ENCODE measurements at places on chromosomes 5 and 9.

DNA sequence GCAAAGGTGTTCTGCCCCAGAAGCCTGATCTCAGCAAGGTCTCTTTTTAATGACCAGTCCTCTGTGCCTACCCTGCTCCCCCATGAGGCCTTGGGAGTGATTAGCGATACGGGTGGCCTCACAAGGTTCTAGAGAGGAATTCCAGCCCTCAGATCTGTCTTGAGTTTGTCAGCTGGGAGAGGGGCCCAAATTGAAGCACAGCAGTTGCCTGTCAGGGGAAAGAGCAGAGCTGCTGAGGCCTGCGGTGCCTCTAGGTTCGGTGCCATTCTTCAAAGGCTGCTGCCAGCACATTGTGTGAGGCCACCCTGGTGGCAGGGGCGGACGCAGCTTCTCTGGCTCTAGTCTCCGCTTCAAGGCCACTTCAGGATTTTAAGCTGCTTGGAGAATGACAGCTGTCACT, 85.7 kb upstream of the GRIA1 start:
- DNase-seq = no peak

DNA sequence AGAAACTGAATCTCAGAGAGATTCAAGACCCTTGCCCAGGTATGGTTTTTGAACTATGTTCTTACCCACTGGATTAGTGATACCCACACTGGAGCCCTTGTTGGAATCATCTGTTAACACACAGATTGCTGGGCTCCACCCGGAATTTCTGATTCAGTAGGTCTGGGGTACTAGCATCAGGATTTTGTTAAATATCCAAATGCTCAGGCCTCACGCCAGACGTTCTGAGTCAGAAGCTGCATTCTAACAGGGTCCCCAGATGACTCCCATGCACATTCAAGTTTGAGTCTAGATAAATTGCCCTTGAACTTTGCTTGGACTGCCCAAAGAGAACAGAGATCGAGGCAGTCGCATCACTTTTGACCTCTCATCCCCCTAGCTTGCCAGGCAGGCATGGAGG, 182.0 kb upstream of the WWC1 start:
- no peak for DNase-seq

DNA sequence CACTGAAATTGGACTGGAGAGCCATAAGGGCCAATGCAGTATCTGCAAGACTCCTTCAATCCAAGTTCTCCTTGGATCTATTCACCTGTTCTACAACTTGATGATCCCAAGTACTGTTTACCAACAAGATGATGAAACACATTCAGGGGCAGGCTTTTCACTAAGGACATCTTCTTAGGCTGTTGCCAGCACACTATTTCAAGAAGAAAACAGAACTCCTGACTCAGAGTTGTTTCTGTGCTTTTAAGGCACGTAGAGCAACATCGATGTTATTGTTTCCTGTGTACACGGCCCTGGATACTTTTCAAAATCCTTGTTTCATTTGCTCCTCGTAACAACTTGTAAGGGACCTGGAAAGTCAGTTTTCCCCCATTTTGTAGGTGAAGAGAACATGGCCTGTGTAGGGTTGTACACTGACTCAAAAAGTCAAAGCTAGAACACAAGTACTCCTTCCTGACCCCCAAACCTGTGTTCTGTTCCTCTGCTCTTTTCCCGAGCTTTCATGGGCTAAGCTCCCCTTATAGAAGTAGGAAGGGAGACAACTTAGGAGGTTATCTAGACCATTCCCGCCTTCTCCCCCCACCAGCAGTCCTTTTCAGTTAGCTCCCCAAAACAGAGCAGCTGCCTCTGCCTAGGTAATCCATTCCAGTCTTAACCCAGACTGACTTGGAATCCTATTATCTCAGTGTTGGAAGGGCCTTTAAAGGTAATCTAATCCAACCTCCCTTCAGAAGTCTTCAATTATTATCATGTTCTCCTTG, 5.2 kb upstream of the MGAT1 start:
- DNase-seq = no peak

GRCh38 chr5:140554454-140554853, 2.8 kb downstream of the SRA1 start:
- no peak for DNase-seq

DNA sequence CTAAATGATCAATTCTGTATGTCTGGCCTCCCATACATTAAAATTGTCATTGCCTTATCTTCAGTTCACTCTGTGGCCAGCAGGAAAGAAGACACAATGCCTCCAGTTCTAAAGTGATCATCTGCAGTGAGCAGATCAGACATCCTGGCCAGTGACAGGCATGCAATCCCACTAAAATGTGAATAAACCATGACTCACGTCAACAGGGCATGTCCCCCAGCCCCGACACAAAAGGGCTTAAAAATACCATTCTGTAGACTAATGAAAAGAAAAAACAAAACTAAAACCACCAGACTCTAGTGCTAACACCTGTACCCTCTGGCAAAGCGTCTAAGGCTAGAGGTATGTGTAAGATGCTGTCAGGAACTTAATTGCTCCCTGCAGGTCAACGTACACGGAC, 38.5 kb downstream of the DDX31 start:
- DNase-seq = no peak

DNA sequence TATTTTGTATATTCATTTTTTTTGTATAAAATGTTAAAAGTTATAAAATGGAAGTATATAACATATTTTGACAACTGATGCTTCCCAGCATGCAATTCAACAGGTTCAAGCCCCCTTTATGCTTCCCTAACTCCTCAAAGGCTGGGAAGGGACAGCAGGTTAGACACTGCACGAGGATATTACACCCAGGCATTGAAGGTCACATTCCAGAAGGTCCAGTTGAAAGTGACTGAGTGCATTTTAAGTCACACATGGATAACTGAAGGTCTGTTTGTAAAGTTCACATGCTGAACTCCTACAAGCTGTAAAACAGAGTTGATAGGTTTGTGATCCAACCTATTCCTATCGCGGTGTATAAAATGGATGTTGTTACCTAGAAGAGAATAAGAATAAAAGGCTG, 13.6 kb downstream of the PRXL2C start:
- DNase-seq = no peak
